ENCODE measurements at places on chromosomes 1 and 21.

- no peak for DNase-seq
These were observed at the start of gene CAMTA1 for GRCh38 chr1:6785318-6785727. Gene CAMTA1, plus strand, starts transcription at chr1:6785454. Its CDS starts 77 bp downstream, at chr1:6785531.

- no peak for DNase-seq
These were observed 68.1 kb upstream of the ANGPTL1 start for GRCh38 chr1:178938959-178939317.

DNA sequence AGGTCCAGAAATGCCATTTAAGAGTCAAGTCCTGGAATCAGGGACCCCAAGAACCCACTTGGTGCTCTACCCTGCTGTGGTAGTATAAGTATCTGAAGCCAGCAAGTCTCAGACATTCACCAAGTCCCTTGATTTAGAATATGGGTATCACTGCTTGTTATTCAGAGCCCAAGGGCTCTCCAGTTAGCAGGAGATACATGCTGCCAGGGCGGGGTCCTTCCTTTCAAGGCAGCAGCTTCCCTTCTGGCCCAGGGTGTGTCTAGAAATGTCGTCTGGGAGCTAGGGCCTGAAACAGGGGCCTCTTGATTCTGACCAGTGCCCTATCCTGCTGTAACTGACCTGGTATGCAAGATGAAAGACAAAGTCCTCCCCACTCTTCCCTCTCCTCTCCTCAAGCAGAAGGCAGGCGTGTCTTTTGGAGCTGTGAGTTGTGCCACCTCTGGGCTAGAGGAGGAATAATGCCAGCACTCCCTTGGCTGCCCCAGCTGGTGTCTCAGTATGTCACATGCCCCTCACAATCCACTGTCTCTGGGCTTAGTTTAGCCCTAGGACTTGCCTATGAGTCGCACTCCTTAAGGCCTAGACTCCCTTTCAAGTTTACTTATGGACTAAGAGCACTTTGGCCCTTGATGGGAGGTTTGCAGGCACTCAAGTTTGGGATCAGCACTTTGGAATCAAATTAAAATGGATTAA is 200.2 kb downstream of the MRPL39 start:
- DNase-seq = peak; percentile 11

DNA sequence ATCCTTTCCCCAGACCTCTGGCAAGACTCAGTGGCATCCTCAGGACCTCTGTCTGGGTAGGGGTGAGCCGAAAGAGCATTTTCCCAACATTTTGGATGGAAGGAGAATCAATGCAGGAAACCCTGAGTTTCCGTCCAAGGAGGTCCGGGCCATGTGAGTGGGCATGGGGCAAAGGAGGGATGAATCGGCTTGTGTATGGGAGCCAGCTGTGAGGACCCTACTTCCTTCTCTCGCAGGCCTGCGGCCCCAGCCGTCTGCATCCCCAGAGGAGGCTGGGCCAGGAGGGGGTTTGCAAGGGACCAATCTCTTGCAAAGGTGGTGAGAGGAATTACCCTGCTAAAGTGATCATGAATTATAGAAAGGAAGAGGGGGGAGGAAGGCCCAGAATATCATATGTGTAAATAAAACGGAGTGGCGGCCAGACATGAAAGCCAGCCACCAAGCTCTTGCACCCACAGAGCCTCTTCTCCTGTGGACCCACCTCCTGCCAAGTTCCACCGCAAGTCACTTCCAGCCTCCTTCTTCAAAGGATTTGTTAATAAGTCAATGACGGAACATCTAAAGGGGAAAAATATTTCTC is 48.2 kb upstream of the POU3F1 start:
- DNase-seq = no peak

- DNase-seq = no peak
These were observed 122.0 kb downstream of the CDC7 start for GRCh38 chr1:91622616-91623015.

GRCh38 chr1:184395370-184395769 is 8.5 kb downstream of the C1orf21 start:
- no peak for DNase-seq

GRCh38 chr1:230101556-230101955 is 34.5 kb downstream of the GALNT2 start:
- no peak for DNase-seq

DNA sequence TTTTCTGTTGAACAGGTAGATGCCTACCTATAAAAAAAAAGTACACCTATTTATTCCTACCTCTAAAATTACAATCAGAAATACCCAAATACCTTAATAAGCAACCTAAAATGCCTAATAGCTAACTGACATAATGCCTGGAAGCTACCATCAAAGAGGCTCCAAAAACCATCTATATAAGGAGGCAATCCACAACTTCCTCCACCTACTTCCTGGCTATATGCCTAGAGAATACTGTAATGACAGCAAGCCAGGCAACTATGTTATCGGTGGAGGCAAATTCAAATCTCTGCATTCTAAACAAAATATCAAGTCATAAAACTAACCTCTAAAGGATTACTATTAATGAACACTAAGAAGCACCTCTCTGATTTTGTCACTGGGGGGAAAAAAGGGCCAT is 10.1 kb downstream of the ZNF644 start:
- DNase-seq = peak; percentile 37

GRCh38 chr1:212946872-212947271 is 3.5 kb upstream of the VASH2 start:
- DNase-seq = no peak

- no peak for DNase-seq
These were observed 20.7 kb upstream of the FASLG start for GRCh38 chr1:172638249-172638648.

DNA sequence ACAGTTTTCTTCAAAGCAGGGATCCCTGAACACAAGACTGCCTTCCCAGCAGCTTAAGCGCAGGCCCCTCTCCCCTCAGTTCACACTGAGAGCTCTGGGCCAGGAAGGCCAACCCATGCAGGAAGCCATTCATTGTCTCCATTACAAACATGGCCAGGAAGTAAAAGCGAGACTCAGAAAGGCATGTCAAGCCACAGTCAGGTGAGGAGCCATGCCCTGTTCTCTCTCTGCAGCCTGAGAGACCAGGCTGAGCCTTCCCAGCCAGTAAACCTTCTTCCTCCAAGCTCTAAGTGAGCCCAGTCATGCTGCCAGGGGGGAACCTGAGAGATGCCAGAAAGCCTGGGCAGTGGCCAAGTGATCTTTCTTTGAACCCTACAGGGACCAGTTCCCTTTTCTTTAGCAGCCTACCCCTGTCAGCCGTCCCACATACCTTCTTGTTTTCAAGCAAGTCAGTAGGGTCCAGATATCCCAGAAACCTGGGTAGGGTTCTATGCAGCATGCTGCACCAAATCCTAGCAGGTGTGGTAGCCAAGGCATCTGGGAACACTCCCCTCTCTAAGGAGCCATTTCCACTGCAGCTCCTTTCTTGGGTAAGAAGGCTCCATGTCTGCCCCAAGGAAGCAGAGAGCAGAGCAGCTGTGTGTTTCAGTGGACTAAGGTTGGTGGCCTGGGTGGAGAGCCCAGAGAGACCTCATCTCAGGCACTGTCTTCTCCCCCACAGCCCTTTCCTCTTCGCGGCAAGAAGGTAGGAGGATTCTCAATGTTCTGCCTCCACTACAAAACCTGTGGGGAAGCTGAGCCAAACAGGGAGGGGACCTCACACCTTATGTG is 977 bp downstream of the TRAF3IP3 start:
- peak; percentile 68 for DNase-seq

GRCh38 chr1:229266832-229267500 is 3.9 kb upstream of the RAB4A start:
- no peak for DNase-seq

- DNase-seq = no peak
These were observed 254.4 kb downstream of the AKT3 start for GRCh38 chr1:243595527-243596210.

GRCh38 chr1:1169429-1170214 is 4.1 kb upstream of the TTLL10 start:
- DNase-seq = no peak

- DNase-seq = no peak
These were observed 290.4 kb downstream of the AKT3 start for GRCh38 chr1:243559575-243560162.

- peak; percentile 6 for DNase-seq
These were observed 182.4 kb downstream of the TRABD2B start for GRCh38 chr1:47814612-47815395.

GRCh38 chr1:31696242-31696641 is 7.6 kb downstream of the COL16A1 start:
- no peak for DNase-seq

GRCh38 chr1:5519366-5520135 is 472.7 kb downstream of the NPHP4 start:
- no peak for DNase-seq

- no peak for DNase-seq
These were observed 452.4 kb downstream of the PTPRU start for GRCh38 chr1:29688471-29689365.

- no peak for DNase-seq
These were observed 99.8 kb downstream of the PTPN14 start for GRCh38 chr1:214451596-214451995.

DNA sequence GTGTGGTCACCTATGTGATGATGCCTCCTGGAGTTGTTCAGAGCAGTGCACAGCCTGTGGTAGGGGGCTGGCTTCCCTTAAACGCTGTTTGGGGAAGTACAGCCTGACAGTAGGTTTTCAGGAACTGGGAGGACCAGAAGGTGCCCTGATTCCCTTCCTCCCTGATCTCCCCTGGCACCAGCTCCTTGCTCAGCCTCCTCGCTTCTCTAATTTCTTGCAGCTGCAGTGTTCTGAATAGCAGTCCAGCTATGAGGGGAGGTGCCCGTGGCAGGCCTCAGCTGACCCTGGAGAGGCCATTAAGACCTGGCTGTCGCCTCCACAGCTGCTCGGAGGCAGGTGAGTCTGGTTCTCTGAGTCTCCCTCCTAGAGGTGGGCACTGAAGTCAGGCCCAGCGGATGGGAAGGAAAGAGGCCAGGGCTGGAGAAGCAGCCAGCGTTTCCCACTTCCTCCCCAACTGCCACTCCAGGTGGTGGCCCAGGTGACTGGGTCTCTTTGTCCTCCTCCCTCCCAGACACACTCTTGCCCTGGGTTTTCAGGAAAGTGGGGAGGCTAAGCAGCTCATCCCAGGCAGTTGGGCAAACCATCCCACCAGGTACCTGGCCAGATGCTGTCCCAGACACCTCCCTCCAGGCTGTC is 52.0 kb upstream of the RPL11 start:
- DNase-seq = no peak
